Progenitor cell of endocrine pancreas (in vitro differentiated cells): ENCODE measurements at places on chromosomes 3 and 15.

DNA sequence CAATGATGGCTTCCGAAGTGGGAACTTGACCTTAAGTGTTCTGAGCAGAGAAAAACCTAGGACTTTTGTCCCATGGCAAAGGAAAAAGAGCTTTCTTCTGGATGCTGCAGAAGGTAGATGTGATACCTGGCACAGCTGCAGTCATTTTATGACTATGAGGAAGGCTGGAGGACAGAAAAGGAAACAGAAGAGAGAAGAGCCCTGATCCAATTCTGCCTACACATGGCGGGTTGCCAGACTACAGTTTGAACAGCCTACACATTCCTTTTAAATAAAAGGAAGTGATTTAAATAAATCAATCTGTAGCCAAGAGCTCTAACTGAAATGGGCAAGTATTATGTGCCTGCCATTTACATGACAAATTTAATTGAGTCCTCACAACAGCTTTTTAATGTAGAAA, 43.6 kb upstream of the CHRNB4 start:
- H3K4me3 ChIP-seq: no peak overlapping the region
- H3K36me3 ChIP-seq: no peaks in the 10 kb centered on the region
- DNase-seq: no peak
- H3K27ac ChIP-seq: no peak overlapping the region
- H3K27me3 ChIP-seq: peaks cover 10% of the 10 kb centered on the region

- H3K4me1 ChIP-seq: no peaks in the 10 kb centered on the region
- no peaks in the 10 kb centered on the region for H3K36me3 ChIP-seq
- H3K27ac ChIP-seq: no peak overlapping the region
- no peak overlapping the region for H3K4me3 ChIP-seq
- DNase-seq: no peak
- H3K27me3 ChIP-seq: no peaks in the 10 kb centered on the region
Measured at GRCh38 chr15:82692171-82692570, 17.5 kb downstream of the AP3B2 start.

- H3K27ac ChIP-seq: no peak overlapping the region
- peaks cover 2% of the 10 kb centered on the region for H3K4me1 ChIP-seq
- no peak for DNase-seq
- H3K36me3 ChIP-seq: peaks cover 5% of the 10 kb centered on the region
- no peaks in the 10 kb centered on the region for H3K27me3 ChIP-seq
- H3K4me3 ChIP-seq: no peak overlapping the region
Measured at GRCh38 chr15:62706317-62706716, 336.2 kb upstream of the TPM1 start.

DNA sequence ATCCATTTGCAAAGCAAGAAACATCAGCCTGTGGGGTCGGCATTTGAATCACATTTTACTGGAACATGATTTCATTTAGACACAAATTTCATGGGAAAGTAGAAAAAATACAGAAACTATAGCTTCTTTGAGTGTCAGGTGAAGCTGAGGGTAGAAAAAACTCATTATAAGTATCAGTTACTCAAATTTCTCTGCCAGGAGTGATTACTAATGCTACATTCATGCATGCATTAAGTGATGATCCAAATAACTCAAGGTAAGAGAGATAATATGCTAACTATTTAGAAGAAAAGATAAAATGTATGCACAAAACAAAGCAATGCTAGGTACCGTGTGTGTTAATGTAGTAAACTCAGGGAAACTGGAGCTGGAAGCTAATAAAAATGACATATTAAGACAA, 406.0 kb downstream of the GAP43 start:
- no peaks in the 10 kb centered on the region for H3K36me3 ChIP-seq
- no peak overlapping the region for H3K4me3 ChIP-seq
- H3K27me3 ChIP-seq: no peaks in the 10 kb centered on the region
- H3K4me1 ChIP-seq: peaks cover 4% of the 10 kb centered on the region
- H3K27ac ChIP-seq: no peak overlapping the region
- no peak for DNase-seq

- DNase-seq: no peak
- no peaks in the 10 kb centered on the region for H3K36me3 ChIP-seq
- no peaks in the 10 kb centered on the region for H3K27me3 ChIP-seq
- H3K4me1 ChIP-seq: peaks cover 5% of the 10 kb centered on the region
- H3K27ac ChIP-seq: no peak overlapping the region
- H3K4me3 ChIP-seq: no peak overlapping the region
Measured at GRCh38 chr3:171972871-171973348, 66.5 kb upstream of the FNDC3B start.
